ENCODE measurements at places on chromosomes 1 and 21.

DNA sequence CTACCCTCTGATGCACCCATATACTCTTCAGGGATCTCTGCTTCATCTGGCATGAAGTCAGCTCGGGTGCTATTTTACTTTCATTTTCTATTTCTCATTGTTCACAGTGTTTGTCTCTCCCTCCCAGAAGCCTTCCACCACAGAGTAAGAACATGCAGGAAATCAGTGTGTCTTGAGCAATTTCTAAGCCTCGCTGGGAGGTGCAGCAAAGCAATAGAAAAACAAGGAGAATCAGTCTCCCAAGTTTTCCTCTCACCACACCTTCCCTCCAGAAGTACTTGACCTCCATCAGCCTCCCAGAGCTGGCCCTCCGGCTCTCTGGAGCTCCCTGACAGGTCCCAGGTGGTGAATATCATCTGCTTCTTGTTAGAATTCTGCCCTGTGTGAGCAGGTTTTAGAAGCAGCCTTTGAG lies 594.7 kb upstream of the CAMK1G start:
- DNase-seq, result no peak

- no peak for DNase-seq
Measured at GRCh38 chr1:119549719-119550132, 42.7 kb downstream of the HSD3B1 start.

GRCh38 chr1:37286881-37287280 lies 187.5 kb upstream of the ZC3H12A start:
- no peak for DNase-seq

GRCh38 chr1:224881762-224882211 lies 47.7 kb upstream of the DNAH14 start:
- DNase-seq, result no peak

- DNase-seq, result no peak
Measured at GRCh38 chr1:97245682-97246081, 524.1 kb downstream of the PTBP2 start.

- DNase-seq, result peak; percentile 60
Measured at GRCh38 chr1:109739738-109740614, 862 bp downstream of the GSTM3 start.

DNA sequence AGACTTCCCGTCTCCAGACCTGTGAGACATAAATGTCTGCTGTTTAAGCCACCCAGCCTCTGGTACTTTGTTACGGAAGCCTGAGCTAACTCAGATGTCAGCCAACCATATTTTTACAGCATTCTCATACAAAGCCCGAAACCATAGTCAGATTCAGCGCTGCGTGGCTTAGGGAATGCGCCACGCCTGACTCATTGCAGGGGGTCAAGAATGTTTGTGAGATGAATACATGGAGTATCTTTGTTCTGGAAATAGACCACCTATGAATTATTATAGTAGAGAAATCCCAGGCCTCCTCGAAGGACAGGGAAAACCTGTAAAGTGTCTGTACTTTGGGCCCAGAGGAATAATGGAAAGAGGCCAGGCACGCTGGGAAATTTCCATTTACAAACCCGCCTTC lies 434.8 kb downstream of the CAMTA1 start:
- DNase-seq, result no peak

DNA sequence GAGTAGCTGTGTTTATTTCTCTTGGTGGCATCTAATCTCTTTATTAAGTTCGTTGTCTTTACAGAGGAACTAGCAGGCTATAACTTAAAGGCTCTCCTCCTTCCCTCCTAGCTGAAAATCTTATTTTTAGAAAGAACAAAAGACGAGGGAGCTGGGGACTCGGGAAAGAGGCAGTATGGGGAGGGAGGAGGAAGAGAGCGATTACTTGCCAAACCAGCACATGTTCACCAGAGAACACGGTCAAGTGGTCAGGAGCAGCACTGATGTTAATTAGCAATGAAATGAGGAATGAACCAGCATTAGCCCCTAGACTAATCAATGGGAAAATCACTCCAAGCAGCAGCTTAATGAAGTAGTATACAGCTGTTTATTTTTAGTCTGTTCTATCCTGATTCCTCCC lies 171.3 kb upstream of the ESRRG start:
- no peak for DNase-seq

DNA sequence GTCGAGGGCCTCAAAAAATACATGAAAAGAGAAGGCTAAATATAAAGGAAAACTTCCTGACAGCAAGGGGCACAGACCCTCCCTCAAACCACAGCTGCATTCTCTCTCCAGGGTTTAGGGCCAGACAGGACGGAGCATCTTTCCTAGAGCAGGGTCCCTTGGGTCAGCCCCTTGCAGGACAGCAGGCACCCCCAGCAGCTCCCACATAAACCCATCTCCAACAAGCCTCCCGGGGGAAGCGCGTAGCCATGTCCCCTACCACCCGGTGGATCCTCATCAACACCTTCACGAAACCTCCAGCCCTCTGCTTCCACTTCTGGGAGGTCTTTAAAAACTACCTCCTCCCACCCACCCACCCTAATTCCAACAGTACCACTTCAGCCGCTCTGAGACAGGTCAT lies 59.5 kb downstream of the CD46 start:
- DNase-seq, result no peak

DNA sequence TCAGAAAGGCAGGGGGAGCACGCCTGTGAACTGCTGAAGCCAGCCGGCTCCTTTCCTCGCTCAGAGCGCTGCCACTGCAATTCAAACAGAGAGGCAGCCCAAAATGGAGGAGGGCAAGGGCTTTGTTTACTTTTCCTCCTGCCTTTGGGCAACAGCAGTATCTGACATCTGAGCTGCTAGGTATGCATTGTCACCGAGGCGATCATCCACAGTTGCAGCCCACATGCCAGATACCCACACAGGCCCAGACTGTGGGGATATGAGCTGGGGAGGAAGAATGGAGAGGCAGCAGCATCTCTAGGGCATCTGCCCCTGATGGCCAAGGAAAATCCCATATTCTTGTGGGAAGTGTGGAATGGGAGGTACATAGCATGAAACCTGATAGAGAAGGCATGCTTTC lies 357.1 kb downstream of the BARHL2 start:
- no peak for DNase-seq

DNA sequence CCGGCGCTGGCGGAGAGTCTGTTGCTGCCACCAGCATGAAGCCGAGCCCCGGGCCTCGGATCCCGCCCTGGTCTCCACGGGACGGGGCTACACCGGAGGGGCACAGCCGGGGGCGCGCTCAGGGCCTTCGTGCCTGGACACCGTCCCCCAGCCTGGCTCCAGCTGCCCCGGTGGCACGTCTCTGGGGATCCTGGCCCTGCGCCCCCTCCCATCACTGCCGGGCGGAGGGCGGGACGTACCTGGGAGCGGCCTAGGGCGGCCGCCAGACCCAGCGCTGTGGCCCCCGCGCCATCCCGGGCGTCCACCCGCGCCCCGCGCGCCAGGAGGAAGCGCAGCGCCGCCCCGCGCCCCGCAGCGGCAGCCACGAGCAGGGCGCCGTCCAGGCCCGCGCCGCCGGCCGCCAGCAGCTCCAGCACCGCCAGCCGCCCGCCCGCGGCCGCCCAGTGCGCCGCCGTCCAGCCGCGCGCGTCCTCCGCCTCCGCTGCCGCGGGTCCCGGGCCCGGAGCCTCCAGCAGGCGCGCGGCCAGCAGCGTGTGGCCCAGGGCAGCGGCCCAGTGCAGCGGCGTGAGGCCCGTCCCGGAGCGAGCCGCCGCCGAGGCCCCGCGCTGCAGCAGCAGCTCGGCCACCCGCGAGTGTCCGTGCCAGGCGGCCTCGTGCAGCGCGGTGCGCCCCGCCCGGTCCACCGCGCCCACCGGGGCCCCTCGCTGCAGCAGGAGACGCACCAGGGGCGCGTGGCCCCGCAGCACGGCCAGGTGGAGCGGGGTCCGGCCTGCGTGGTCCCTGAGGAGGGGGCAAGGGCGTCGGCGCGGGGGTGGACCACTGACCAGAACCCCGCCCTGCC lies 1.0 kb downstream of the ANKRD65 start:
- DNase-seq, result no peak

- no peak for DNase-seq
Measured at GRCh38 chr1:41073971-41074370, 52.4 kb upstream of the SLFNL1 start.
